ENCODE measurements at places on chromosomes 2 and 18. TPM values are rescaled to one million over a fixed set of nuclear protein-coding genes. Genes with fewer than 3 reads are reported as not detected.

Gene COX5B
- total RNA-seq = 166 TPM

Gene CYP1B1
- 92.9 TPM for total RNA-seq

Gene FIGN
- 2.7 TPM for total RNA-seq

Gene PER2
- total RNA-seq = 3.9 TPM

Gene PRSS56
- not detected for total RNA-seq

Gene CABYR
- total RNA-seq = 5.7 TPM

Gene OSGEPL1
- total RNA-seq = 7.0 TPM
